CD4-positive, CD25-positive, alpha-beta regulatory T cell (primary cell): ENCODE measurements at places on chromosomes 7 and 10. TPM values are rescaled to one million over a fixed set of nuclear protein-coding genes. Genes with fewer than 3 reads are reported as not detected.
A peak's percentile ranks its signal among the peaks of the same experiment; 100 is the strongest.

SLC26A4 gene
- 0.10 TPM for total RNA-seq

LLCFC1 gene
- total RNA-seq = not detected

- no peak for DNase-seq
Measured at GRCh38 chr7:96143495-96144259, 178.2 kb downstream of the SLC25A13 start.

TMEM176A gene
- total RNA-seq = not detected

GRCh38 chr10:20745556-20746375 lies 151.3 kb downstream of the NEBL start:
- no peak for DNase-seq

FAM107B gene
- total RNA-seq = 327 TPM

DNA sequence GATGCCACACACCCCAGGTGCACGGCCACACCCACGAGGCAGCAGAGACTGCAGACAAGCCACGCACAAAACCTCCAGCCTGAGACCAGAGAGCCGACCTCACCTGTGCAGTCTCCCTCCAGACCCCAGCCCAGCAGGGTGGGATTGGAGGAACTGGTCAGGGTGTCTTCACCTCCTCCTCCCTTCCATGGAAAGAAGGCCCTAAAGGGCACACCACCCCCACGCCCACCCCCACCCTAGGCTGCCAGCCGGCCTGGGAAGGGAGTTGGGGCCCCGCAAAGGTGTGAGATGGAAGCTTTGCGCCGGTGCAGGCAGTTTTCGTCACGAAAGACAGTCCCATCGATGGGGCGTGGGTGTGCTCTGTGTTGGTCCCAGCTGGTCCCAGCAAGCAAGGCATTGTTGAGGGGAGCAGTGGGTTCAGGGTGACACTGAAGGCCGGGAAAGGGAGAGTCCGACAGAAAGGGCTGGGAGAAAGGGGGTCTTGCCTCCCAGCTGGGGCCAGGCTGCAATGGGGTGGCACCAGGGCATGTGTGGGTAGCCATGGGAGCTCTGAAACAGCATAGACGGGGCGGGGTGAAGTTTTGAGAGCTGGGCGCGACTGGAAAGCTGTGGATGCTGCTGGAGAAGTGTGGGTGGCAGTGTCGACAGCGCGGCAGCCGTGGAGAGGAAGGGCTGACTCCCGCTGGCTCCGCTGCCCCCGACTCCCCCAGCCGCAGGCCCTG lies 349.2 kb downstream of the GLRX3 start:
- DNase-seq = no peak

GRCh38 chr7:113125728-113126127 lies 7.4 kb upstream of the SMIM30 start:
- DNase-seq = no peak

DNA sequence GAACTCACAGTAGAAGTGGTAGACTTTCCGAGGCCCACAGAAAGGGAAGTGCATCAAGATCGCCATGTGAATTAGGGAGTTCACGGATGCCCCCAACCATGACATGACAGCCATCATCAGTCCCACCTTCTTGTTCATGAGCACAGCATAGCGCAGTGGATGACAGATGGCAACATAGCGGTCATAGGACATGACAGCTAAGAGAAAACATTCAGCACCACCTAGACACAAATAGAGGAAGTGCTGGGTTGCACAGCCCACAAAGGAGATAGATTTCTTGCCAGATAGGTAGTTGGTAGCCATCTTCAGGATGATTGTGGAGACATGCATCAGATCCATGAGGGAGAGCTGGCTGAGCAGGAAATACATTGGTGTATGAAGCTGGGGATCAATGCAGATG lies 342 bp downstream of the OR2AE1 start:
- no peak for DNase-seq

GRCh38 chr10:11757454-11757820 lies 15.3 kb downstream of the ECHDC3 start:
- no peak for DNase-seq

GRCh38 chr7:75642810-75643486 lies 95.8 kb downstream of the HIP1 start:
- peak; percentile 57 for DNase-seq

GBX1 gene
- total RNA-seq = not detected

DNA sequence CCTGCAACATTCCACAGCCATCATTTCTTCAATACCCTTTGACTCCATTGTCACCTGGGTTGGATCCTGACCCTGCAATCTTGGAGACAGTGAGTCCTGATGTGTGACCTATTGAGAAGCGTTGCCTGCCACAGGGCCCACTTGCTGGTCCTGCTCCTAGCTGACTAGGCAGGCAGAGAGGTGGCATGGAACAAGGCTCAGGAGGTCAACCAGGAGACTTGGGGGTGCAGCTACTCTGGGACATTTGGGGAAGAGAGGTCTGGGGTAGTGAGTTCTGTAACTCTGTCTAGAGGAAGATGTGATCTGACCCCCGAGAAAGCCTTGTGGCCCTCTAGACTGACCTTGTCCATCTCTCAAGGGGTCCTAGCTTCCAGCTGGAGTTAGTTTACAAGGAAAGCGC lies 1.8 kb downstream of the ZMIZ2 start:
- DNase-seq = no peak

DNA sequence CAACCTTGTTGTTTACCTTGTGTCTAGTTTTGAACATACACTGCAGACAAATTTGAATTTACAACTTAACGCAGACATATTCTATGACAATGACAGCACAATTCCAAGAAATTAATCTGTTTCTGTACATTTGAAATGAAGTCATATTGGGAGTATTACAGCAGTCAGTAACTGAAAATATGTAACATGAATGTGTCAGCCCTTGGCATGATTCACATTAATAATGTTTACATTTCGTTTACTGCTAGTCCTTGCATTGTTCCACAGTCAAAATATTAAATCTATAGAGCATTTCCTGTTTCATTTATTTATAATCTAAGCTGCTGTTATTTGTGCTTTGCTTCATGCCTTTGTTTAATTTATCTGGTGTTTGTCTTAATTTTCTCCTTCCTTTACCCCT lies 80.4 kb downstream of the NOC3L start:
- DNase-seq = no peak

DNA sequence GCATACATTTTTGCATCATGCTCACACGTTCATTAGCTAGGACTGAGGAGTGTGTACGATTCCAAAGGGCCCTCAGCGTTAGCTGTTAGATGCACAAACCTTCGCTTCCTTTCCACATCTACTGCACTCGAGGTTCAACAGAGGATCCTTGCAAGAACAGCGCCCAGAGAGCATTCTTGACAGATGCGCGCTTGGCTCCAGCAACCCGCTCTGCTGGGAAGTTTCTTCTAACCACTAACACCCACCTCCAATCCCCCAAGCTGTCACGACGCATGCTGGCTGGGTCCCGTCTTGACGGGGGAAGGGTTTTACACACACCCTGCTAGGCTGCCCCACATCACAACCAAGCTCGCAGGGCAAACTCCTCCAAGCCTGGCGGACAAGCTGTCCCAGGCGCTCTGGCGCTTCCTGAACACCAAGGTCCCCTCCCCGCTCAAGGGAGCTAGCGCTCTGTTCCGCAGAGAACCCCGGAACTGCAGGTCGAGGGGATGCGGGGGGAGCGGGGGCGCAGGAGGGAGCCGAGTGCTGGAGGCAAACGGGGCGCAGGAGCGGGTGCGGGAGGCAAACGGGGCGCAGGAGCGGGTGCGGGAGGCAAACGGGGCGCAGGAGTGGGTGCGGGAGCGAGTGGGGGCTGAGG lies 653 bp upstream of the ADRB1 start:
- DNase-seq = no peak

DNA sequence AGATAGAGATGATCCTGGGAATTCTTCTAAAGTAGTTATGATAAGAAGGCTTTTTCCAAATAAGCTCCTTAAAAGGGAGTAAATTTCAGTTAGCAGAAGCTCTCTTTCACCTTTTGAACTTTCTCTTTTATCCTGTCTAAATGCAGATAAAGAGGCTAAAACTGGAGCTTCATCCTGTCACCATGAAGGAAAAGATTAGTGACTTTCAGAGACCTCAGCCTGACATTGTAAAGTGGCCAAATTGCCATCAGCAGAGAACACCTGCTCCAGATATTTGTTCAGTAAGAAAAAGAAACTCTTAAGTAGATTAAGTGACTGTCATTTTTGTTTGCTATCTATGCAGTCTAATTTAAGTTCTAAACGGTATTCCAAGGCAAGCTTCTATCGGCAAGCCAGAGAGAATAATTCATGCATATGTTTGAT lies 18.3 kb downstream of the VWDE start:
- DNase-seq = no peak

- no peak for DNase-seq
Measured at GRCh38 chr7:73647725-73648592, 19.7 kb upstream of the VPS37D start.

ASZ1 gene
- total RNA-seq = not detected

GRCh38 chr7:6437251-6437650 lies 10.5 kb downstream of the DAGLB start:
- no peak for DNase-seq

GRCh38 chr10:3902809-3903410 lies 117.9 kb upstream of the KLF6 start:
- DNase-seq = no peak

DNA sequence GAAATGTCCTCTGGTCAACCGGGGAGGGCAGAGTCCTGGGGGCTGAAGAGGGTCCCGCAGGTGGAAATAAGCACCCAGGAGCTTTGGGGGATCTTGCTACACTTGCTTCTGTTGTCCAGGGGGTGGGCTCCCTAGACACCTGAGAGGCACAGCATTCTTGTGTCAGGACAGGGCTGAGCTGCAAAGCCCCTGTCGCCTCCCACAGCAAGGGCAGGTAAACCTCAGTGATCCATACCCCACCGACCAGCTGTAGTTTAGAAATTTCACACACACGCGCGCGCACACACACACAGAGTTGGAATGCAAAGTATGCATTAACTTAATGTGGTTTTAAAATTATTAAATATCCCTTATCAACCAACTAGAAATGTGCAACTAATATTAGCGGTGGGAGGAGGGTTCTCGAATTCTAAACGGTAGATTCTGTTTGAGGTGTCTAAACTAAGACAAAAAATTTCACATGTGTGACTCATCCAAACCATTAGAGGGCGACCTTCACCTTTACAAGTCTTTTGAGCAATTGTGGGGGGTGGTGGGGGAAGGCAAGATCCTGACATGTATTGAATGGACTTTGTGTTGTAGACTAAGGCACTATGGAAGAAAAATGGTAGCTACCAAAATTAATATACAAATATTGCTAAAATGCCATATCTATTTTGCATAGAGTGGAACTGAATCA lies 34.3 kb upstream of the PTF1A start:
- DNase-seq = peak; percentile 3

AEBP1 gene
- total RNA-seq = 4.1 TPM

ANKRD7 gene
- total RNA-seq = not detected

CYP2C19 gene
- not detected for total RNA-seq

ATOH7 gene
- not detected for total RNA-seq

DNA sequence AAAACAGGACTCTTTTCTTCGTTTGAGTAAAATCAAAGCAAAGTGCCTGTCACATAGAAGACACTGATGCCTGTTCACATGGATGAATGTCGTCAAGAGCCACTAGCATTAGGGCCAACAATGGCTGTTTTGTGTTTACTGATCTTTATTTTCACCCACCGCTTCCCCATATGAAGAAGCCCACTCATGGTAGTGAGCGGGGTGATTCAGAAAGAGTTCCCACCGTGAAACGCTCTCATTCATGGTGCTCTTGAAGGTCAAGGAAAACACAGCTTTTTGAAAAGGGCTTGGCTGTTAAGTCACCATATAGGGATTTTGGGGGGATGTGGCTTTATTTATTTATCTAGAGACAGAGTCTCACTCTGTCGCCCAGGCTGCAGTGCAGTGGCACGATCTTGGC lies 12.5 kb downstream of the PROSER2 start:
- no peak for DNase-seq

DNA sequence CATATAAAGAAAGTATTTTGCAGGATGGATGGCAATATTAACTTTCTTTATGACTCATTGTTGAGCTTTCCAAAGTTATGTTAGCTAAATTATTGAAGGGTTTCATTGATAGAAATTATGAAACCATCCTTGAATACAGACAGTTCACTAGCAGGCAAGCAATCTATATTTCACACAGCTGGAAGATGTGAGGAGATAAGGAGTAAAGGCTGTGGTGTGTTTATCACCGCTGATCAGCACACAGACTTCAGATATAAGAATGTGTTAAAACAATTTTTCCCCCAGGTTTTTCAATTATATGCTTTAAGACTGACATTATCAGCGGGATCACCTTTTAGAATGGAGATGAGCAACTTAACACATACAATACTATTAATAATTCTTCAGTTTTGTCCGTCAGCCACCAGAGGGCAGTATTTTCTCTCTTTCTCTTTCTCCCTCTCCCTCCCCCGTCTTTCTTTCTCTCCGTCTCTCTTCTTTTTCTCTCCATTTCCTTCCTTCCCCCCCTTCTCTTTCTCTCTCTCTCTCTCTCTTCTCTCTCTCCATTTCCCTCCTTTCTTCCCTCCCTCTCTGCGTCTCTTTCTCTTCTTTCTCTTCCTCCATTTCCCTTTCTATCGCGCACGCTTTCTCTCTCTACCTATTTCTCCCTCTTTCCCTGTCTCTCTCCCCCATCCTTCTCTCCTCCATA lies 62.9 kb upstream of the FAM171A1 start:
- DNase-seq = peak; percentile 63

DNA sequence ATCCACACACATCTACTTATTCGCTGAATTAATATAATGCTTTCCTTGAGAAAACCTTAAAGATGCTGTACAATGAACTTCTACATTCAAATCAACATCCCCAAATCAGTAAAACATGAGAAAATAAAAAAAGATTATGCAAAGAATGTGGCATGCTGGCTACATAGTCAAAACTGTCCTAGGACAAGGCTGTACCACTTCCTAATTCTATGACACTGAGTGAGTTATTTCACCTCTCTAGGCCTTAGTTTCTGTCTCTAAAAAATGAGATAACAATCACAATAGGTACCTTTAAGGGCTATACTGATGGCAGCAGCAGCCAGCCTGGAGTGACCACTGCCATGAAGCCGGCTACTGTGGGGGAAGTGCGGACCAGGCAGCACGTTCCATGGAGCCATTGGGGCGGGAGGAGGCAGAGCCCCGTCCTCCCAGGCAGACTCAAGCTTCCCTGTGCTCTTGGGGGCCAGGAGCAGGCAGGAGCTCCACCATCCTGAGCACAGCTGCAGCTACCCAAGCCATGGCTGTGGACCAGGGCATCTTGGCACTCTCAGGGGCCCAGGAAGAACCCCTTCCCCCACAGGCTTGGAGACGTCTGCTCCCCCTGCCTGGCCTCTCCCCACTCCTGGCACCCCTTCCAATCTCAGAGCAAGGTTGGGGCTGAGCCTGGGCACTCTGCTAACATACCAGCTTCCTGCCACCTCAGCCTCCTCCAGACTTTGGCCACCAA lies 110.2 kb downstream of the ELAPOR2 start:
- no peak for DNase-seq

GRCh38 chr7:141776374-141776773 lies at the start of gene TAS2R4:
Gene TAS2R4 (plus strand): TSS chr7:141776674. CDS start chr7:141778489, 1,815 bp downstream.
- DNase-seq = no peak
